ENCODE measurements at places on chromosomes 11 and 22.

DNA sequence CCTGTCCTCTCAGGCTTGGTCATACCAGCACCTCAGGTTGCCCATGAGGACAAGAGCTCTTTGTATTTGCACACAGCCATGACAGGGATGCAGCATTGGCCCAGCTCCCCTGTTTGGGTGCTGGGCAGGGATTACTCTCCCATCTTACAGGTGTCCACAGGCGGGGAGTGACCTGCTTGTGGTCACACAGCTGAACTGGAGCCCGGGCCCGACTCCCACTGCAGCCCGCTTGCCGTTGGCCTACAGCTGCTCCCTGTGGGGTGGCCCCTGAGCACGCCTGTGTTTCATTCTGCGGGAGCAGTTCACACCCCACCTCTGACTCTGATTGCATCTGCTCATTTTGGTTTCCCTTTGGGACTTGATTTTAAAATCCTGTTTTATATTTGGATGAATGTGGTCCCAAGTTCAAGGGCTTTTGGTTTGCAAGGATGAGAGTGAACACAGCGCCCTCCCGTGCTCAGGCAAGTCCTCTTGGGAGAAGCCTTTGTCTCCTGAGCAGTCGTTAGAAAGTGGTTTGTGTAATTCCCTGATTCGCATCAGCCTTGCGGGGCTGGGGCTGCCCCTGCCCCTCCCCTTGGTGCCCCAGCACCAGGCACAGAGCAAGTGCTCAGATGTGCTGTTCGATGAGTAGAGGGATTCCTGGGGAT lies 9.3 kb downstream of the PICK1 start:
- DNase-seq, result no peak

DNA sequence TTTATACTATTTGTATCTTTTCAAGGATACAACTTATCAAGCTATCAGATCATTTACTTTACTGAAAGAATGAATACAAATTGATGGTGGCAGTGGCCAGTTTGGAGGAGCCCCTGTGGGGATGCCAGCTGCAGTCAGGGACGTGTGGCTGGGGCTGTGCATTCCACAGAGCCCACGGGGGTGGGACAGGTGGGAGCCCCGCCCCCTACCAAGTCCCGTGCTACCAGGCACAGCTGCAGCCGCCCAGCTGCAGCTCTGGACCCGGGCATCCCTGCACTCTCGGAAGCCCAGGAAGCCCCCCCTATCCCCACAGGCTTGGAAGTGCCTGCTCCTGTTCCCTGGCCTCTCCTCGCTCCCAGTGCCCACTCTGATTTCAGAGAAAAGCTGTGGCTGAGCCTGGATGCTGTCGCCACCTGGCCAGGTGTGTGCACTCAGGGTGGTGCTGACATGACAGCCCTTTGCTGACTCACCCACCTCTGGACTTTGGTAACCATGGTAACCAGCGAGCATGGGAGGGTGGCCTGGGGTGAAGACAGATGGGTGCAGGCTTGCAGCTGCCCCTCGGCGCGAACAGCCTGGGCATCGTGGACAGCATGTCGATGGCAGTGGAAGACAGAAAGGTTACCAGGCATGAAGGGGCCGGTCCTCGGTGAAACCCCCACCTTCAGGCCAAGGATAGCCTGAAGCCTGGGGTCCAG lies 138.1 kb downstream of the SBF2 start:
- DNase-seq, result peak; percentile 74

- DNase-seq, result no peak
Measured at GRCh38 chr11:3939651-3940190, 84.3 kb downstream of the STIM1 start.

DNA sequence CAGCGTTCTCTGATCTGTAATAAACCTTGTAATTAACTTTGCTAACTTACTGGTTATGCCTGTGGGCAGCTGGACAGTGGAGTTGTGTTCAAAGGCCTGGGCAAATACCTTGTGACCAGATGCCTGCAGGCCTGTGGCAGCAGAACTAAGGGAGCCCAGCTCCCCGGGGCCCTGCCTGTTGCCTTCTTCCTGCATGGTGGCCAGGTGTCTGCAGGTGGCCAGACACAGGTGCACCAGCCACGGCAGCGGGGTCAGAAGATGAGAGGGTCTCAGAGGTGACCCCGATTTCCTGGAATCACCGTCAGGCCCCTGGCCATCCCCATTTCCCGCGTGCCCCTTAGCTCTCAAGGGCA lies 127.2 kb downstream of the OSBP2 start:
- peak; percentile 24 for DNase-seq

- DNase-seq, result peak; percentile 57
Measured at GRCh38 chr11:62710001-62710345, 2.5 kb downstream of the GNG3 start.

DNA sequence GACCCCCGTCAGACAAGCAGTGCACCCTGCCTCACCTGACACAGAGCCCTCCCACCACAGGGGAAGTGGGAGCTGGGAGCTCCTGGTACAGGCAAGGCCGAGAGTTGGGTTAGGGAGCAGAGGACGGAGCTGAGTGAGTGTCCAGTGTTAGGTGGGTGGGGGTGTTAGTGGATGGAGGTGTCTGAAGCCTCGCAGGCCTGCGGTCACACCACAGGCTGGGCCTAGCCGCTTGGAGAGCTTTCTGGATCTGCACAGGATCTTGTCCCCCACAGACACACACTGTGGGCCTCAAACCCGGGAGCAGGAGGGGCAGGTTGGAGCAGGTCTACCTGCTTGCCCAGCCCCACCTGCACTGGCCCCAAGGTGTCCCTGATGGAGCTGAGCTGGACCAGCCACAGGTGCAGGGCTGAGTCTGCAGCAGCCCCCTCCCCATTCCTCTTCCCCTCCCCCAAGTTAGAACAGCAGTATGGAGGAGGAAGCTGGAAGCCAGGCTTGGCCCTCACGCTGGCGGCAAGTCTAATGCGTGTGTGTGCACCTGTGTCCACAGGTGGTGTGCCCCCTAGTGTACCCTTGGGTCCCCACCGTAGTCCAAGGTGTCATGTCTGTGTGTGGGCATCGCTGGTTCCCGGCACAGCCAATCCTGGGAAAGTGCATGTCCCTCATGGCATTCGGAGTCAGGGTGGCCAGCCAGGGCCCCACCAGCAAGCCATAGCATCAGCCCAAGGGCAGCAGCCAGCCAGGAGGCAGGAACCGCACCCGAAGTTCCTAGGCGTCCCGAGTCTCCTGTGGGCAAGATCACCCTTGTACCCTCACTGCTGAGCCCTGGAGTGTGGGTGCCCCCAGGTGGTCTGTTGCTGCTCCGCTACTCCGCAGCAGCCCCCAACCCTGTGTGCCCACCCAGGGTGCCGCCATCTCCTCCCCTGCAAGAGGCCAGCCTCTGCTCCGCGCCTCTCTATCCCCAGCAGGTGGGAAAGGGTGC lies 2.0 kb upstream of the GATD1 start:
- DNase-seq, result no peak

GRCh38 chr22:45615364-45615763 lies 56.3 kb upstream of the ATXN10 start:
- no peak for DNase-seq

DNA sequence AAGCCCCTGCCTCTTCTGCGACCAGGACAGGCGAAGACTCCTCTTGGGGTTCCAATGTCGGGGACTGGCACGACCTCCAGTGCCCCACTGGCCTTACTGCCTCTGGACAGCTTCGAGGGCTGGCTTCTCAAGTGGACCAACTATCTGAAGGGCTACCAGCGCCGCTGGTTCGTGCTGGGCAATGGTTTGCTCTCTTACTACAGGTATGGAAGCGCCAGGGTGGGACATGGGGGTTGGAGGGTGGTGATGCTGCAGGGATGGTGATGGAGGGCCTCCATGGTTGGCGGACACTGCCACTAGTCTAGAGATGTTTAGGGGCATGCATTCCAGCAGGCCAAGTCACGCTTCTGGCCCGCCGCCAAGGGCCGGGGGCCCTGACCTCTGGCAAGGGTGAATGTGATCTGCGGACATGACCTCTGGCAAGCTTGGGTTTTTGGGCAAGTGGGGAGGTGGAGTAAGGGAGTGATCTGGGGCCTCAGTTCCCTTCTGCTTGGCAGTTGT lies 727 bp downstream of the OSBP2 start:
- no peak for DNase-seq

GRCh38 chr11:46611526-46612304 lies 5.3 kb downstream of the HARBI1 start:
- no peak for DNase-seq

GRCh38 chr11:96256215-96257011 lies 86.6 kb downstream of the MAML2 start:
- no peak for DNase-seq

DNA sequence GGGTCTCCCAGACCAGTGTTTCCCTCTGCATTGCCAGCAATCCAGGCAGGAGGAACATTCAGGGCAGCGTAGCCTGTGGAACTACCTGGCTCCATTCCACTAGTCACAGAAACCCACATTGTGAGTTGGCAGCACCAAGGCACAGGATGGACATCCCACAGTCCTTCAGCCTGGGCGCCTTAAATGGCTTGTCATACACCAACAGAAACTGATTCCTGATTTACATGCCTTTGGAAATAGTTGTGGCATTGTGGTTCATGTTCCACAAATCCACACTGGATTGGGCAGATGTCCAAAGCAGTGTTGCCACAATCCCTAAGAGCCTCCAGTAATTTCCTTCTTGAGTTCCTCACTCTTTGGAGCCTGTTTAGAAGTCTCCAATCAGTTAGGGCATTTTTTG lies 225.6 kb downstream of the BLID start:
- no peak for DNase-seq

DNA sequence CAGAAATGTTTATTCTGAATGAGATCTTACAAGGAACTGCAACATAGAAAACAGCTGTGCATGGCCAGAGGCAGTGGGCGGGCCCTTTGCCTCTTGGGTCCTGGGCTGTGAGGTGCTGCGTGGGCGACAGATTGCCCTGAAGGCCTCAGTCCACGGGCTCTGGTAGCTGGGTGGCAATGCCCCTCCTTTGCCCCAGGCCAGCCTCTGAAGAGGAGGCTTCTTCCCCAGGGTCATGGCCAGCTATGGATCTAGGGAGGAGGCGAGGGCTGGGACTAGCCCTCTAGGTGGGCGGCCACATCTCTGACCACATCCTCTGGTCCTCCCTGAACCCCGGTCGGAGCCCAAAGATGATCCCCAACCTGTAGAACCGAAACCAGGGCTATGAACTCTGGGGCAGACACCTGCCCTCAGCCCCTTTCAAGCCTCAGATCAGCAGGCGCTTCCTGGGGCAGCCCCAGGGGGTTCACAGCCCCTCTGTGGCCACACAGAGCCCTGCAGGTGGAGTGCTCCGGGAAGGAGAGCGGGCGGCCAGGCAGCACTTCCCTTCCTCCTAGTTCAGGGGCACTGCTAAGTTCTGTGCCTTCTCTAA lies 6.6 kb upstream of the CDC42BPG start:
- DNase-seq, result peak; percentile 43

DNA sequence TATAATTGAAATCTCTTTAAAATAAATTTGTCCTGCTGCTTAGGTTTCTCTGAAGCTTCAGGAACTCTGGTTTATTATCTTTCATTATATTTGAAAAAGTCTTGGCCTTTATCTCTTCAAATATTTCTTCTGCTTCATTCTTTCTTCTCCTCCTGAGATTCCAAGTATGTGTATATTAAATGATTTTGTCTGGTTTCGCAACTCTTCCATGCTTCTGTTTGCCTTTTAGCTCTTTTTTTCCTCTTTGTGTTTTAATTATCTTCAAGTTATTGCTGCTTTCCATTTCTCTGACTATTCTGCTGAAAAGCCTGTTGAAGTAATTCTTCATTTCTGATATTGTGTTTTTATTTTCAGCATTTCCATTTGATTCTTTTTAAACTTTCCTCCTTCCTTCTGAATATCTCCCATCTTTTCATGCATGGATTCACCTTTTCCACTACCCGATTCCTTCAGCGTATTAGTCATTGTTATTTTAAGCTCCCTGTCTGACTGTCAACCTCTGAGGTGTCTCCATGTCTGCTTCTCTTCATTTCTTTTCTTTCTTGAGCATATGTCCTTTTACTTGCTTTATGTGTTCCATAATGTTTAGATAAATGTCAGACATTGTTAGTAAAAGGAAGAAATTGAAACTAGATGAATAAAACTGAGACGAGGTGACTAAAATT lies 46.6 kb upstream of the CTSC start:
- peak; percentile 32 for DNase-seq

- DNase-seq, result no peak
Measured at GRCh38 chr22:22414266-22414665, 94.3 kb downstream of the ZNF280B start.

- DNase-seq, result no peak
Measured at GRCh38 chr11:57476757-57477506, 16.6 kb downstream of the RTN4RL2 start.

GRCh38 chr11:78698612-78699011 lies 123.9 kb upstream of the NARS2 start:
- no peak for DNase-seq

GRCh38 chr11:134349802-134350355 lies 18.1 kb downstream of the GLB1L2 start:
- no peak for DNase-seq

GRCh38 chr11:7437696-7438095 lies 47.6 kb upstream of the OLFML1 start:
- DNase-seq, result no peak

DNA sequence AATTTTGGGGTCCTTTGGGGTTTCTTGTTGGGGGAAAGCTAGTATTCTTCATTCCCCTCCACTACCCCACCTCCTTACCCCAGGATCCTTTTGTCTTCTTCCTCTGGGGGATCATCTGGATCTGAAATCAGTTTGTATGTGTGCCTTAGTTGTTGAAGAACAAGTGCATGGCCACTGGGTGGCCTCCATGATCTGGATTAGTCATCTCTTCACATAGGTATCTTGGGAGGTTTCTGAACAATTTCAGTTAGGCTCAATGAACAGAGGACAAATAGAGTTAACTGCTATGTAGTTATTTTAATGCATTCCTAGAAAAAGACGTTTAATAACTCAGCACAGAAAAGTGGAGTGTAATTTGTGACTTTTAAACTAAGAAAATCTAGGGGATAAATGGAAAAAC lies 7.1 kb upstream of the VWA5A start:
- DNase-seq, result peak; percentile 6

Data from NCI-H69 (cell line).